ENCODE measurements at places on chromosomes 6 and 20.

DNA sequence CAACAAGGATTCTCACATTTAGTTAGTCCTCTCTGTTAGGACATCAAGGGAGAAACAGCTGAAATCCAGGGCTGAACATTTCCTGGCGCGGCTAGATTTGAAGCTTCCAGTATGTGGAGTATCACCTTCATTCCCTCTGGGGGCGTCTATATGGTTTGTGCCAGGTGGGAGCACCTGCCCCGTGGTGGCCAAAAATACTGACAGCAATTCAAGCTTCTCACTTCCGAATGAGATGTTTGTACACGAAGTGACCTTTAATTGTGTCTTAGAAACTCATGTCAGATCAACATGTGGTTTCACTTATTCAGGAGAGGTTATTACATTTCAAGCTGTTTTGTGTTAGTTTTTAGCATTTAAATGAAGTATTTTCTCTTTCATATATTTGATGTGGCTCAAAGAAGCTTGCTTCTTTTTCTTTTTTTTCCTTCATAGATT is 67.3 kb upstream of the ZNF217 start:
- DNase-seq, result no peak

GRCh38 chr20:21517566-21518277 is 3.9 kb upstream of the NKX2-2 start:
- DNase-seq, result no peak

DNA sequence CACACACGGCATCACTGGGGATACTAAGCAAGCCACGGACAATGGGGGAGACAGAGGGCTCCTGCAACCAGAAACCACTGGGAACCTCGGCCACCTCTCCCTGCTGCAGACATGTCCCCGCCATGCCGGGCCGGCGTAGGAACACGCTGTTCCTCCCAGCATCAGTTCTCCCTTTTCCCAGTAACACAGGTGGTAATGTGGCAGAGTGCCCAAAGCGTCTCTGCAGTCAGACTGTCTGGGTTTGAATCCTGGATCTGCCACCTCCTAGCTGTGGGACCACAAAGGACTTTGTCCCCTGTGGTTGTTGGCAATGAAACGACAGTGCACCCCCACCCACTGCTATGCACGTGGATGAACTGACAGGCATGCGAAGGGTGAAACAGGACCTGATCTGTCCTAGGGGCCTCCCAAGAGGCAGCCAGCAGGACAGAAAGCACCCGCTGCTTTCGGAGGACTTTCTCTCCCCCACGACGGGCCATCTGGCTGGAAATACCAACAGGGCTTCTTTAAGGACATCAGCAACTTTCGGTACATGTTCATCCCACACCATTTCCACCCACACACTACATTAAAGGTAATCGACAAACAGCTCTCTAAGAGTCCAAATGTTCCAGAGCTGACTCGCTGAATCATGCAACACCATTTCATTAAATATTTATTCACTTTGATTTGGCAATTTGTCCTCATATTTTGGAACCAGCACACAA is 74.1 kb downstream of the SULF2 start:
- no peak for DNase-seq

DNA sequence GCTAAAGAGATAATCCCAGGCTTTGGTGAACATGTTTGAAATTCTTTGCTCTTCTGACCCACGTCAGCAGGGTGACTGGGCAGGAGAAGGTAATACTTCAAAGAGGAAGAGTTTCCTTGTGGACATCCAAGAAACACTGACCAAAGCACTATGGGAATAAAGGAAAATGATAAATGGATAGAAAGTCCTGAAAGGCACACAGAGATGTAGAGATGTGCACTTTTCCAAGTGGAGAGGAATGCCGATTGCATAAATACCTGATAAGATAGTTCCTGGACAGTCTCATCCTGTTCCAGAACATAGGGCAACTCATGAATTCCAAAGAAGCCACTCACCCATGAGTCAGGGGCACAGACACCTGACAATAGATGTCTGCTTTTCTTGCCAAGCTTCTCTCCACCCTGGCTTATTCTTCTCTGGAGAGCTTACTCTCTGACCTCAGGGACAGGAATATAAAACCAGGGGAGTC is 191.3 kb upstream of the FOXA2 start:
- no peak for DNase-seq

DNA sequence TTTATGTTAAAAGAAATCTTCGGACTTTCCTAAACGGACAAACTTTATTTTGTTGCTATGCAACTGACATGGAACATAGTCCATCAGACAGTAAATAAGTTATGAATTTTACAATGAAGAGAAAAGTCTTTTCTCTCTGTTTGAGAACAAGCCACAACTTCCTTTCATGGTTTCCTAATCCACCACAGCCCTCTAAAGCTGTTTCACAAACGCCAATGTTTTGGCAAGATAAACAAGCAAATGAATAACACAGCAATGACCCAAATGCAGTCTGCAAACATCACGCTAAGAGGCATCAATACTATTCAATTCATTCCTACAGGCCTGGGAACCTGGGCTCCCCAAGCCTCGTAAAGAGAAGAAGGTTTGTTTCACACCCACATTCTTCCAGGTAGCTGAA is 60.4 kb downstream of the HAO1 start:
- DNase-seq, result no peak

DNA sequence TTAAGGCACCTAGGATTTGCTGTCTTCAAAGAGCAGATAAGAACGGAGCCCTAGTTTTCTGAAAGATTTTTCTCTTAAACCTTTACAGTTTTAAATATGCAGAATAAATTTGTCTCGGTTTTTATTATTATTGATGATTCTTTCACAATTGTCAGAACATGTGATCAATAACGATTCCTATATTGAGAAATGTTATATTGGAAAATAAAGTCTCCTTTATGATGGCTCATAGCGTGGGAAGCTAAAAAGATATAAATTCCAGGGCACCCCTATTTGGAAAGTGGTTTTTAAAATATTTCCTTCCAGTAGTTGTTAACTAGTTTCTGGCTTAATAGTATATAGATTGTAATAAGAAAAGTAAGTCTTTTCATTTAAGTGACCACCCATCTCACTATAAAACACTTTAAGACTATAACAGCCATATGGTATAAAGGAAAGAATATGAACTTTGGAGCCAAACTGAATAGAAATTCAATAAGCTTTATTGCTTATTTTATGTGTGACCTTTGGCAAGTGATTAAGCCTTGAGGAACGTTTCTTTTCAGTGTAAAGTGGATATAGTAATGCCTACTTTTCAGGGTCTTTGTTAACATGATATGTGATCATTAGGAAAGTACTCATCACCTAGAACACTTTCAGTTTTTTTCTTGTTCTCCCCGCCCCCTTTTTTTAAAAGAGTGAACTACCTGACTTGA is 369.6 kb downstream of the LAMA2 start:
- DNase-seq, result no peak

- DNase-seq, result peak; percentile 7
Observed at GRCh38 chr6:151014404-151015100, 149.1 kb downstream of the MTHFD1L start.
